Posterior cingulate gyrus (tissue), 11 donors: ENCODE measurements at places on chromosomes 6 and 20.

DNA sequence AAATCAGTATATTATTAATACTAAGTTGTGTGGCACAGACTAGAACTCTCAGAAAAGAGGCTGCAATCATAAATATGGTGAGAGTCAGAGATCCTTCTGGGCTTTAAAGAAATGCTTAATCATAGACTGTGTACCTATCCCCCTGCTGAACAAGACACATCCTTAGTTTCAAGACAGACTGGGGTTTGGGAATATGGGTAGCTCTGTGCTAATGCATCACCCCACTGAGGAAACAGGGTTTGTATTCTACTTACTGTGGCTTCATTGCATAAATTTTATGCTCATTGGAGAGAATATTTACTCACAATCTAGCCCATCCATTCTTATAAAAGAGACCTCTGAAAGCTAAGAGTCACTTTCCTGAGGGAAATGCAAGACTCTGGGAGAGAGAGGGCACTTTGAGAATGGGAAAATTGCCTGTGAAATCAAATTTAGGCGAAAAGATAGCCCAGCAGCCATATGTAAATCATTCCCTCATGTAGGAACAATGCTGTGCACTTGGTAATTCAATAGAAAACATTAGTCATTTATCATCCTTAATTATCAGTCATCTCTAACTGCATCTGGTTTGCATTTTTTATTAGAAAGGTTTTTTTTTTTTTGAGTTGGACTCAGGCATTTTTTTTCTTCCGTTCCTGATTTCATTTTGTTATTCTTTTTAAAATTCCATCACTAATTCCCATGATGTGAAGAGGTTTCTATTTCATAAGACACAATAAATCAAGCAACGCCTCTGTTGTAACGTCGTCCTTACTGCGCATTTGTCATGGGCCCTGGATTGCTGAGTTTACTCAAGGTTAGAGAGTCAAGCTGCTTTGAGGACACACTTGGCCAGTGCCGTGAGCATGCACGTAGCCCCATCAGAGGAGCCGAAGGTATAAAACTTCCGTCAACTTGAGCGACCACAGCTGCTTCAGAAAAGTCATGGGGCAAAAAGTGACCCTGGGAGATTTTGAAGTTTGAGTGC lies 91.8 kb downstream of the TRMT11 start:
- no peak for DNase-seq

DNA sequence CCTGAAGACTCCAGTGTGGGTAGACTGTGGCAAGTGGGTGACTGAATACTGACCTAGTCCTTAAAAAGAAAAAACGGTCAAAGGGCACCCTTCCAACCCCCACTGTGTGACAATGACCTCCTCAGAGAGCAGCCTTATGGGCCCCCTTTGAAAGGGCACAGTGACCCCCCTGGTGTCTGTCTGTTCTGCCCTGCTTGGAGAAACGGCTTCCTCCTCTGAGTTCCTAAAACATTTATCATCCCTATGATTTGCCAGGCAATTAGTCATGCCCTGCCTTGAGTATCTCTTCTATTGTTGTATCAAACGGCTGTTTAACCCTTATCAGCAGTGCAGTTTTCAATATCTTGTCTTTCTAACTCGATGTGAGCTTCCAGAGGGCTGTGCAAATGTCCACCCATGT lies 21.0 kb upstream of the STX16 start:
- DNase-seq: no peak

DNA sequence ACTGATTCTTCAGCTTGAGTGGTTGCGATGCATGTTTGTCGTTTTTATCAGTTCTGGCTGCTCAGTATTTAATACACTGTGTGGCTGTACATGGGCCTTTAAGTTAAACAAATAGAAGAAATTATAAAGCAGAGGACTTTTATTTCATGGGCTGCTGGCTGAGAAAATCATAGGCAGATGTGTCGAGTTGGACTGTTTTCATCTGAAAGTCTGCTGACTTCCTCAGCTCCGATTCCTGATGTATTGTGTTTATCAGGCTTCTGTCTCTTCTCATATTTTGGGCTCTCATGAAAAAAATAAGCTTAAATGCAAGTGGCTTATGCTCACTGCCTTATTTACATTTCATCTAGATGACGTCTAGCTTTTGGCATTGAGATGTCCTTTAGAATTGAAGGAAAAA lies 129.5 kb upstream of the GGTLC1 start:
- DNase-seq: no peak

- DNase-seq: no peak
Measured at GRCh38 chr6:113645576-113645970, 211.6 kb upstream of the MARCKS start.

GRCh38 chr20:46648903-46649649 lies 2.2 kb downstream of the SLC13A3 start:
- no peak for DNase-seq

DNA sequence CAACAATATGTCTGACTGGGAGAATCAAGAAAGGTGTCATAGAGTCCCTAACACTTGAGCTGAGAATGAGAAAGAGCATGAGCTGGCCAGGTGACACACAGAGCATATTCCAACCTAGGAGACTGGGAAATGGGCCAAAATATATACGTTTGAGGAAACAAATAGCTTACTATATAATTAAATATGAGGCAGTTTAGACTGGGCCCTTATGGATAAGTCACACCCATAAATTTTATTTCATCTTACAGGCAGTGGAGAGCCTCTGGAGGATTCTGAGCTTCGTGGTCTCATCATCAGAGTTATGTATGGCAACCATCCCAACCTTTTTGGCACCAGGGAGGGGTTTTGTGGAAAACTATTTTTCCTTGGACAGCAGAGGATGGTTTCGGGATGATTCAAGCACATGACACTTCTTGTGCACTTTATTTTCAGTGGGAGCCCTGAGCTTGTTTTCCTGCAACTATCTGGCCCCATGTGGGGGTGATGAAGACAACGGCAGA lies 12.9 kb upstream of the NQO2 start:
- no peak for DNase-seq

GRCh38 chr20:57912227-57912582 lies 202.4 kb upstream of the PMEPA1 start:
- no peak for DNase-seq

GRCh38 chr6:15911753-15912504 lies 217.0 kb upstream of the MYLIP start:
- no peak for DNase-seq

DNA sequence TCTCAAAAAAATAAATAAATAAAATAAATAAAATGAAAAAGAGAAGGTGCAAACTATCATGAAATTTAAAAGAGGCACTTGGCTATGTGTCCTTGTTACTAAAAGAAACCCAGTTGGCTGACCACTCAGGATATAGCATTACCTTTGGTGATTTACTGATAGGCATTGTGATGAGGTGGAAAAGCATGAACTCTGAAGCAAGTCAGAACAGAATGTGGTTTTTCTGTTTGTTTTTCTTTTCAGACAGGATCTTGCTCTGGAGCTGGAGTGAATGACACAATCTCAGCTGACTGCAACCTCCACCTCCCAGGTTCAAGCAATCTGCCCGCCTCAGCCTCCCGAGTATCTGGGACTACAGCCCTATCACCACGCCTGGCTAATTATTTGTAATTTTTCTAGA lies 31.9 kb downstream of the ZNF184 start:
- DNase-seq: no peak

DNA sequence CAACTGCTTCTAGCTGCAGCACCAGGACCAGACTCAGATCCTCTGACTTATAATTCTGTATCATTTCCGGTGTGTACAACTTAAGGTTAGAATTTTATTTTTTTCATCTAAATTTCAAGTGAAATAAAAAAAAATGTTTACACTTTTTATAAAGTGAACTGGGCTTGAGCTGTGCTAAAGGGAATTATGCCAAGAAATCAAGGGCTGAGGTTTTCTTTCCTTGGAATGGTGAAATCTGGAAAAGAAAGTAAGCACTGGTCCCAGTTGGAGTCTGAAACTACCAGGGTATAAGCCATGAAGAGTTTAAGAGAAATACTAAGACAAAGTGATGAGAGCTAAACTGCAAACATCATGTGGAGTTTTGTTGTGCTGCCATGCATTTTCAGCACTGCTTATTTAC lies 21.7 kb upstream of the FYN start:
- DNase-seq: no peak

- no peak for DNase-seq
Measured at GRCh38 chr6:22647719-22648118, 78.4 kb downstream of the HDGFL1 start.

DNA sequence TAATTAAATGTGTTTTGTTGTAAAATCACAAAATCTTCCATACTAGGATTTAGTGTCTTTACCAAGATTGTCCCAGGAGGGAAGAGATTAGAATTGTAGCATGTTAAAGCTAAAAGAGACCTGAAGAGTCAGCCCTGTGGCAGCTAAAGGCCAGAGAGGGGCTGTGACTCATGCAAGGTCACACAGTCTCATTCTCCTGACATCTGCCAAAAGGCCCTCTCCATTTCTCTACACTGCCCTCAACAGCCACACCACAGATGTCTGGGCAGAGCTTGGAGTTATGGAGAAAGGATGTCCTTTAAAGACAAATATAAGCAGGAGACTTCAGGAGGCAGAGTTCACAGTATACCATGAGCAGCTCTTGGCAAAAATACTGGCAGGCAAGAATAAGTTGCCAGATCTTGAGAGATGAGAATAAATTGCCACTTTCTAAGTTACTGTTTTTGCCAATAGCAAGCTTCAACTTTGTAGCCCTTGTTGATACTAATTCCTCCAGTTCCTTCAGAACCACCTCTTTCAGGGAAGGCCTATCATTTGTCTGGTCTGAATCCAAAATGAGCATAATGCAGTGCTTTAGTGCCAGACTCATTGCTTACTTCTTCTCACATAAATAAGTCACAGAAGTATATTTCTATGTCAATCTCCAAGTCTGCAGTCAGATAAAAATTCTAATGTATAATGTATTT lies 41.7 kb downstream of the AKIRIN2 start:
- no peak for DNase-seq

GRCh38 chr6:155107432-155108069 lies 112.4 kb downstream of the TIAM2 start:
- DNase-seq: no peak

DNA sequence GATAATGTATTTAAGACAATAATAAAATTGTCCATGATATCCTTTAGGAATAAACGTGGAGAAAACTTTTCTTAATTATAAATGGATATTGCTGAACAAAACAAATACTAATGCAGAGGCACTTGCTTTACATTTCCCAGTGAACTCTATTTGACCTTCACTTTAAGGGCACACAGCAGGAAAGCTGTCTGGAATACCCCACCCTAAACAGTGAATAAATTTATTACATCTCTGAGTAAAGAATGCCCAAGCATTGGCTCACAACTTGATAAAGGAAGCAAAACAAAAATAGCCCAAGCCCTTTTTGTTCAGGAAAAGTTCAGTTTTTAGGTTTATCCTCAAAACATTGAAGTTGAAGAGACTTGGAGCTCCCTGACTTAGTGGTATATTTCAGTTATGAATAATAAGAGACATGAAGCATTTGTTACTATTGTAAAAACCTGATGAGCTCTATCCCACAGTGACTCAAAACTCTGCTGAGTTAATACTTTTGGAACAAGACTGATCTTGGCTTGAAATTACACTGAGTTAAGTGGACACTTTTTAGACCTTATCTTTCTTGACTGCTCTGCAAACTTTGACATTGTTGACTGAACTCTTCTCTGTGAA lies 353.9 kb downstream of the BCKDHB start:
- DNase-seq: no peak

DNA sequence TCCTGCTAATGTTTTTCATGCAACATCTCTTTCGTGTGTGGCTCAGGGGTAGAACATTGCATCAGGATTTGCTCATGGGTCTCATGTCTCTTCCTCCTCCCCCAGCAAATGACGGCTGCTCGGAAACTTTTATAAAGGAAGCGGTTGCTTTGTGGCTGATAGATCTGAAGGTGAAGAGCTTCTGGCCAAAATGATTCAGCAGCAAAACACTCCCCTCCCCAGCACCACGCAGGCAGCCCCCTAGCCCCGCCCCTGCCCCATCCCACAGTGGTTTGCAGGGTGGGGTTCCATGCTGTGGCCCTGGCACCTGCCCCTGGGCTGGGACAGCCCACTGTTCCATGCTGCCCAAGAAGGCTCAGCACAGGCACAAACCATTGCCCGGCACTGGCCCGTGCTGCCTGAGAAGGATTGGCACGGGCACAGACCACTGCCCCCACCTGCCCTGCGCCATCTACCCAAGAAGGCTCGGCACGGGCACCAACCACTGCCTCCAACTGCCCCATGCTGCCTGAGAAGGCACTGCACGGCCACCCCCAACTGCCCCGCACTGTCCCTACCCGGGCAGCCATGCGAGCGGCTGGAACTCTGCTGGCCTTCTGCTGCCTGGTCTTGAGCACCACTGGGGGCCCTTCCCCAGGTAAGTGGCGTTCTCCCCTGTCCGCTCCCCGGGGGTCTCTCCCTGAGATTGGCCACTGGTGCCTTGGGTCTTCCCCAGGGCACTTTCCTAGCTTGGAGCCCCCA lies at the start of gene CST7:
CST7 (plus strand) TSS at position 331 of the 741 bp plus-strand sequence; CDS start at position 568, 237 bp downstream.
- DNase-seq: no peak

DNA sequence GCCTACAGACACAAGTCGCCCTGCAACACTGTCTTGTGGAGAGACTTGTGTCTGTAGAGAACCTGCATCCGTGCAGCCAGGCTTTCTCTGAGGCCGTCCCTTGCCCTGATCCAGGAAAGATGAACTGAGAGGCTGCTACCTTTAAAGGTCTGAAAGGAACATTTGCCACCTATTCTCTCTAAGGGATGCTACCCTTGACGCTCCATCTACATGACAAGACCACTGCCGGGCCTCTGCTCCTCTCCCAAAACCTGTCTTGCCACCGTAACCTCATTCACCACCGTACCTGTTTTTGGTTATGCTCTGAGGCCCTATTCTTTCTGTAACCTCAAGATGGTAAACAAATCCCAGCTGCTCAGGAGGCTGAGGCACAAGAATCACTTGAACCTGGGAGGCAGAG lies 73.9 kb downstream of the FOXF2 start:
- no peak for DNase-seq

DNA sequence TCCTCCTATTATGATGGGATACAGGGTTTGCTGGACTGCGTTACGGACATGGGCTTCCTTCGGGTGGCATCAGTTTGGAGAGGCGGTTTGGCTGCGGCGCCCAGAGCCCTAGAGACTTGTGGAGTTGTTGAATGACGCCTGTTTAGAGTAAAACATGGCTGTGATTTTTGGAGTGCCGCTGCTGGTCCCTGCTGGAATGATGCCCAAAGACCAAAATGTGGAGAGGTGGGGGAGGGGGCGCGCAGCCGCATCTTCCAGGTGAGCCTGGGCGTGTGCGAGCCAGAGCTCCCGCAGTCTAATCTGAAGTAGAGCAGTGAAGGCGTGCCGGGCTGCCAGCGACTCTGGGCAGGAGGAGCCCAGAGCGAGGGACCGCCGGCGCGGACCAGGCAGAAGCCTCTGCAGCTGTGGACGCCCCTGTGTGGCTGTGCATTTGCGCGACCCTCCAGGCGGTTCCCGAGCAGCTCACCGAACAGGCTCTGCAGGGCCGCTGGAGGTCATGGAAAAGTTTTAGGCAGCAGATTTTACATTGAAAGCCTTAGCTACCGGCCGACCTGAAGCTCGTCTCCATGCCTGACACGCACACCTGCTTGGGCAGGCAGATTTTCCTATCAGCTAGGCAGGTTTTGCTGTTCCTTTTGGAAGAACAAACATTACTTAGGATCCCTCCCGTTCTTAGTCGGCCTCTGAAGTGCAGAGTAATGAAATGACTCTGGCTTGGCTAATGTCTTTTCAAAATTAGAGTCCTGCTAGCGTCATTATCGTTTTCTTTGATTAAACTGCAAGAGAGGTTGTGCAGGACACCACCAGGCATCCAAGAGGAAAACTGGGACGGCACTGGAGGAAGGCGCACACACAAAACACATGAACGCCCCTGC lies 298.2 kb downstream of the PHACTR1 start:
- DNase-seq: peak; percentile 84
